Tibial nerve (tissue), 4 donors: ENCODE measurements at places on chromosomes 16 and 17. TPM values are rescaled to one million over a fixed set of nuclear protein-coding genes. Genes with fewer than 3 reads are reported as not detected.

- no peak for DNase-seq
Observed at GRCh38 chr17:14091367-14091766, 22.1 kb downstream of the COX10 start.

GRCh38 chr17:36614933-36615332, 13.6 kb downstream of the MRM1 start:
- DNase-seq, result no peak

DNA sequence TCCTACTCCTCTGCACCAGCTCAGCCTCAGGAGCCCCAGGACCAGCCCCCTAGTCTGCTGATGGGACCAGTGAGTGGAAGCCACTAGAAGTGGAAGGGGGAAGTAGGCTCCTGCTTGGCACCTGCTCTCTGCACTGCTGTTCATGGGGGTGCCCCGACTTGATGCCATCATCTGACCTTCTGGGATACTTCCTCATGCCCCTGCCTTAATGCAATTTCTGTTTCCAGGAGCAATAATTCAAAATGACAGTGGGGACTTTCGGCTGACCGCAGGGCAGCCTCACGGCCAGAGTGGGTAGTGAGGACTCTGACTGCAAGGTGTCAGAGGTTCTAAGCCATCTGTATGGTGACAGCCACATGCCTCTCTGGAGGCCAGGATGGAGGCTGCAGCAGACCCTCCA, 196.4 kb upstream of the WSCD1 start:
- no peak for DNase-seq

Gene PROCA1
- total RNA-seq, result 2.1 TPM

Gene RHBDF2
- 33.1 TPM for total RNA-seq

DNA sequence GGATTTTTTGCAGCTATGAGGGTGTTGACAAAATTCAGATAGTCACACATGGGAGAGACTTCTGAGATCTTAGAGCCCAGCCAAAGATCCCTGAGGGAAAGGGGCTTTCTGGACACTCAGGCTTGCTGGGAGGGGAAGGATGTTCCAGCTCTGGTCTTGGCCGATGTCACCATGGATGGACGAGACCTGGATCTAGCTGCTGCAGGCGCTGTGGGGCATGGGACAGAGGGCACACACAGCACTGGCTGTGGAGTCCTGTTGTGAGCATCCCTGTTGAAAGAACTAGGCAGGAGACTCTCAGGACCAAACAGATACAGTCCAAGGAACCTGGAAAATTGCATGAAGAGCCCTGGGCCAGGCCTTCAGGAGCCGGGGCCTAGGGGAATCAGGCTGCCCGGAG, 80.1 kb upstream of the SDK2 start:
- DNase-seq, result no peak

DNA sequence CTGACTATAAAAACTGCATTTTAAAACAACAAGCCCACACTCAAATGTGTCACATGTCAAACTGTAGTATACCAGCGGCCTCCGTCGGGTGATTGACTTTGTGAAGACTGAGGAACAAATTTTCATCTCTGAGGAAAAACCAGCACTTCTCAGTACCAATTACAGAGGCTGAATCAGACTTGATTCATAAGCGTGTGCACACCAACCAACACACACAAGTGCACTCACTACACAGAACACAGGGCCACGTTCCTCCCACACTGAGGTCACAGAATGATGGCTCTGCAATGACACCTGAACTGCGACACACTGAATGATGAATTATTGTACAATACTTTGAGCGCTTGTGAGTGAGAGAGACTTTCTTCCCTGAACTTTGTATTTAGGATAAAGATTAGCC, 29.6 kb downstream of the XPO6 start:
- DNase-seq, result no peak

DNA sequence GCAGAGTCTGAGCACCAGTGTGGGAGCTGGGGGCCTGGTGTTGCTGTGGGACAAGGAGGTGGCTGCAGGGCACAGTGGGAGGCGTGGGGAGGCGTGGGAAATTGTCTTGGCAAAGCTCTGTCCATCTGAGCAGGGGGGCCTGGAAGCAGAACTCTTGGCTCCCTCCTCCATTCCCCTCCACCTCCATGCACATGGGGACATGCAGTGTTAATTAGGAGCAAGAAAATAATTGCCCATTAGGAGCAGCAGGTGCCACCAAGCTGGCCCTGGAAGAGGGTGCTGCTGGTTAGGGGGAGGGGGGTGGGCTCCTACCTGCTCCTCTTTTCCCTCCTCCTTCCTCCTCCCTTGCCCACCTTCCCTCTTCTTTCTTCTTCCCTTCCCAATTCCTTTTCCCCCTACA, 4.5 kb downstream of the TTYH2 start:
- DNase-seq, result no peak

GRCh38 chr16:81780350-81780749, 1.3 kb downstream of the PLCG2 start:
- no peak for DNase-seq

Gene GPR142
- not detected for total RNA-seq

GRCh38 chr17:28327709-28328108, 7.6 kb downstream of the IFT20 start:
- no peak for DNase-seq

Gene CDH3
- 1.3 TPM for total RNA-seq

DNA sequence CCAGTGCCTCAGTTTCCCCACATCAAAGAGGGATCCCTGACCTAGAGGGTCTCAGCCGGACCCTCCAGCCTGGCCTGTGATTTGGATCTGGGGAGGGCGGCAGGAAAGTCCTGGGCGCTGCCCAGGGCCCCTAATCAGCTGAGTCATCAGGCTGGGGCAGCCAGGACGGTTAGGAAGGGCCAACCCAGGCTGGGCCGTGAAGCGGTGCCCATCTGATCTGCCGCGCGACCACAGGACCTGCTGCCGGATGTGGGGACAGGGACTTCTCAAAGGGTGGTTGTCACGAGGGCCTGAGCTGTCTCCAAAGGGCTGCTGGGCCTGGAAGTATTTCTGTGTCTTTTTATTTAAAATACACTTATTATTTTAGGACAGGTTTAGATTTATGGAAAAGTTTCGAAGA, 4.4 kb downstream of the TPSAB1 start:
- no peak for DNase-seq

Gene SHISA9
- 3.3 TPM for total RNA-seq
